ENCODE measurements at places on chromosomes 7 and 10.

- DNase-seq = no peak
Observed at GRCh38 chr10:3053155-3053554, 14.2 kb upstream of the PFKP start.

DNA sequence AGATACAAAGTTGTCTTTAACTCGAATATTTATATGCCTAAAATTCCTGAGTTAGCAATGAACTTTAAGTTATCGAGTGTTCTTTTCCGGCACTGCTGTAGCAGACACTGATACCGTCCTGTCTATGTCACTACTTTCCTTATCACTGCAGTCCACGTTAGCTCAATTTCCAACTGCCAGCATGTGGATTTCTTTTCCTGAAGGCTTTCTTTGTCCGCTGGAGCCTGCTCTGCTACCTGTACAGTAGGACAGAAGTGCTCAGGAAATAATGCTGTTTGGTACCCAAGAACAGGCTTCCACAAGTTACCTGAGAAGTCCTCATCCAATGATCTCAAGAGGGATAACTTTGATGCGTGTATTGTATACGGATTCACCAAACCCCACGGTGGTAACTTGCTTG lies 329.4 kb downstream of the NXPH1 start:
- DNase-seq = no peak

DNA sequence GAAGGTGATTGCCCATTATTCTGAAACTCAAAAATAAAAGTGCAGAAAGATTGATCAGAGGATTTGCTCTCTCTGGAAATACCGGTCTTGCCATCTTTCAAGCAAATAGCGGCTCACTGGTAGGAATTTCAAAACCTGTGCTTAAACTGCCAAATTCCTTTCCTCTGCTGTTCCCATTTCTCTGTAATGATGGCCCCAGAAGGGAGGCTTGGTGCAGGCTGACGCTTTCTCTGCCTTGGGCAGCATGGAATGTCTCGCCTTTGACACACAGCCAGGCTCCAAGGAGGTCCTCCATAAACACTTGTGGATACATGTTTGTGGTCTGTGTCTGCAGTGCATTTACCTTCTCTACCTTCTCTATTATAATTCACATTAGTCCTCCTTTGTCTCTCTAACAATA lies 146.8 kb downstream of the HIBADH start:
- no peak for DNase-seq

- no peak for DNase-seq
Observed at GRCh38 chr10:4647109-4647785, 178.8 kb upstream of the AKR1E2 start.

DNA sequence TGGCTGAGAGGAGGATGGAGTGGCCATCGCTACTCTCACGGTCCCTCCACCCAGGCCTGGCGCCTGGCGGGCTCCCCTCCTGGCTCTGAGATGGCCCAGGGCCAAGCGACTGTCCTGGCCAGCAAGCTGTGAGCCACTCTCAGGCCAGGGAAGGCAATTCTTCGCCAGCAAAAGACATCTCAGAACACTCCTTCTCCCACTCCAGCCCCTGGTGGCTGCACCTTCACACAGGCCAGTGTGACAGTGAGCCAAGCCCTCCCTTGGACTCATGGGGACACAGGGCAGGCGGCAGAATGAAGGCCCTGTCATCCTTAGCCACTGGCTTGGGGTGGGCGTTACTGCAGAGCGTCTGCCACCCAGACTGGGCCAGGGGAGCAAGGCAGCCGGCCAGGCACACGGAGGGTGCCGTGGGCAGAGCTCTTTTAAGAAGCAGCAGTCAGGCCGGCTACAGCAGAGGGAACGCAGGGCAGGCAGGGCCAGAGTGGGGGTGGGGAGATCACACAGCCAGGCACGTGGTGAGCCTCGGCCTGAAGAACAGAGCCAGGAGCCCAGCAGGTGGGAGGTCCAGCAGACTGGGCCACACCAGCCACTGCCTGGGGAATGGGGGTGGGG lies 14.4 kb downstream of the STK32C start:
- DNase-seq = no peak

GRCh38 chr10:680146-680545 lies 9.3 kb downstream of the DIP2C start:
- DNase-seq = no peak

DNA sequence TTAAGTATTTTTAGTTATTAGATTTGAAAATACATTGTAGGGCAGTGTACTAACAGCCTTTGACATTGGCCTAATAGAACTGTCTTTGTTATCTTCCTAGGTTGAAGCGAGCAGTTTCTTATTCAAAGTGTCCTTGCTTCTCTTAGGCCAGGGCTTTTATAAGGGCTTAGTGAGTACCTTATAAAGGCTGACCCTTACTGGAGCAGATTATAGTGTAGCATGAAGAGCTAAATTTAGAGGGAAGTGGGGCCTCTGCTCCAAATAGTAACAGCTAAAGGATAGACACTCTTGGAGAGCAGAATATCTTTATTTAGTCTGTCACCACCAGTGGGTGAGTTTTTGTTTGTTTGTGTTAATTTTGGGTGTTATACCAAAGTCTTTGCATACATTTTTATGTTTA lies 15.9 kb downstream of the BZW2 start:
- DNase-seq = no peak

DNA sequence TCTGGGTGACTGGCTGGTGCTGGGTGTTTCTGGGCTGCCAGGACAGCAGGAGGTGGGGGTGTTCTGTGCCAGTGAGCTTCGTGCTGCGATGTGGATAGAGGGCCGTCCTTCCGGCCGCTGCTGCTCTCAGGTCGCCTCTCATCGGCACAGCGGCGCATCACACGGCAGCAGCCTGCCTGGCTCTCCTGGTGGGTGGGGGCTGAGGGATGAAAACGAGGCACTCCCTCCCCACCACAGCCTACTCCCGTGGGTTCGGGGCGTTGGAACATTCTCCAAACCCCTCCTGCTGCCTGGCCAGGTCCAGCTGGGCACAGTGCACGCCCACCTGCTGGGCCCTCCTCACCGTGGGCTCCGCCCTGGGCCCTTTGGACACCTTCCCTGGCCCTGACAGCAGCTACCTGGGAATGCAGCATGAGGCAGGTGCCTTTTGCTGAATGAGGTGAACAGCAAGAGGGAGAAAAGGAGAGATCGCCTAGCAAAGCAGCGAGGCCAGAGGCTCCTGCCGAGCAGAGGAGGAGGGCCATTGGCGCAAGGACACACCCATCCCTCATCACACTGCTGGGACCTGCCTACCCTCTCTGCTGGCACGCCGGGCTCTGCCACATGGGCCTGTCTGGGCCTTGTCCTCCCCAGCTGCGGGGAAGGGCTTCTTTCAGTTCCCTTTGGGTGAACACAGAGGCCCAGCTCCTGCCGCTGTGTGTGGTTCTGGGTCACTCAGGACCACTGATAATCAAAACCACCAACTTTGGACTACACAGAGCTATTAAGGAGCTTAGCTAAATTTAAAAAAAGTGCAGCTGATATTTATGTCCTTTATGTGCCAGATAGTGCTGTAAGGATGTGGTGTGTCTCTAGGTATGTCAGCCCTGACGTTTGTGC lies 33.4 kb downstream of the INPP5A start:
- no peak for DNase-seq

- DNase-seq = no peak
Observed at GRCh38 chr7:85765698-85766298, 578.9 kb upstream of the SEMA3D start.

- DNase-seq = no peak
Observed at GRCh38 chr10:109247814-109248213, 675.5 kb downstream of the XPNPEP1 start.

- no peak for DNase-seq
Observed at GRCh38 chr10:71817831-71818655, 33.0 kb downstream of the PSAP start.

DNA sequence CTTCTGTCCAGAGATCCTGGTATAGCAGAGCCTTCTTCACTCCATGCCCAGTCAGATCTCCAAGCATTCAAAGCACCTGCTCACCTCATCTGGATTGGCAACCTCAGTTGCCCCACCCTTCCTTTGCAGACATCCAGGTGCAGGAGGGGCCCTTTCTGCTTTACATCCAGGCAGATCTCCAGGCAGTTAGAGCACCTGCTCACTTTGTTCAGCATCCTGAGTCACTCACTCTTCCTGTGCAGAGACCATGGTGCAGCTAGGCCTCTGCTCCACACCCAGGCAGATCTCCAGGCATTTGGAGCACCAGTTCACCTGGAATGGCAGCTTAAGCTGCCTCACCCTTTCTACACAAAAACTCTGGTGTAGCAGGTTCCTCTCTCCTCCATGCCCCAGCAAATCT lies 153.1 kb downstream of the CDK14 start:
- no peak for DNase-seq

DNA sequence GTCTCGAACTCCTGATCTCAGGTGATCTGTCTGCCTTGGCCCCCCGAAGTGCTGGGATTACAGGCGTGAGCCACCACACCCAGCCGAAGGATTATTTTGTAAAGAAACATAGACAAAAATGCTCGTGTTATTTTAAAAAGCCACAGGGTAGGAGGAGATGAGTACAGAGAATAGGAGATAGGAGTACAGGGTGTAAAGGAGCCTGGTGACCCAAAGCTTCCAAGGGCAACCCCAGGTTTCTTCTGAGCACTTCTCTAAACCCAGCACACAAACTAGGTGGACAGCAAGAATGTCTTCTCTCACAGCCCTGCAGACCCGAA lies 54.7 kb downstream of the ZNF467 start:
- DNase-seq = no peak

DNA sequence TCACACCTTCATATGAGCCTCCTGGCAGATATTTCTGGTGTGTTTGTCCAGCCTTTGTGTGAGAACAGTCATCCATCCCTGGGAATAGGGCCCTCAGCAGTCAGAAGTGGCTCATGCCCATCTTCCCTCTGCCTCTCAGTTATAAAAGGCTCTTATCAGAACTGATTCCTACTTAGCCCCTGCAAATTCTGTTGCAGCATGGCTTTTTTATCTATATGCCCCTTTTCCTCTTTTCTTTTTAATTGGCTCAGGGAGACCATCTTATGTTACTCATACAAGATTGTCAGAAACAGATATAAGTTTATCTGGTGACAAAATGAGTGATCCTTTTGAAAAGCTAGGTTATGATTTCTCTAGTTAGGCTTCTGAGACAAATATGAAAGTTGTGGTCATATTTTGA lies 194.1 kb downstream of the CREB5 start:
- no peak for DNase-seq

- DNase-seq = no peak
Observed at GRCh38 chr10:71512312-71512711, 115.6 kb downstream of the CDH23 start.

GRCh38 chr7:30185496-30185895 lies 50.7 kb downstream of the MTURN start:
- no peak for DNase-seq

GRCh38 chr10:52228556-52228955 lies 85.5 kb upstream of the DKK1 start:
- no peak for DNase-seq

GRCh38 chr10:127151981-127152699 lies 44.3 kb downstream of the INSYN2A start:
- DNase-seq = no peak

GRCh38 chr7:171364-171904 lies 20.9 kb upstream of the FAM20C start:
- DNase-seq = no peak

DNA sequence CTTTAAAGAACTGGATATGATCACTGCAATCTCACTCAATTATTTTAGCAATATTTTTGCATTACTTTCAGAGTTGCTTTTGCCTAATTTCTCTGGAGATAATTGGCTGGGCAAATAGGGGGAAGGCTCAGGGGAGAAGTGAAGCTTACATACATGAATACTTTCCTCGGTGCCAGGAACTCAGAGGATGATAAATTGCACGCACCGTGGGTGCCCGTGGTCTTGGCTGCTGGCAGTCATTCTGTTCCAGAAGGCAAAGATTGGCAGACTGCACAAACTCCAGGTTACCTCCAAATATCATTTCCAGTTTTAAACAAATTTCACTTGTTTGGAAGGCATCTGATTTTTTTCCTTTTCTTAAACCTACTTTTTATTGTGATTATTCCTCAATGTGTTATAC lies 197.8 kb upstream of the TMEM72 start:
- DNase-seq = no peak

DNA sequence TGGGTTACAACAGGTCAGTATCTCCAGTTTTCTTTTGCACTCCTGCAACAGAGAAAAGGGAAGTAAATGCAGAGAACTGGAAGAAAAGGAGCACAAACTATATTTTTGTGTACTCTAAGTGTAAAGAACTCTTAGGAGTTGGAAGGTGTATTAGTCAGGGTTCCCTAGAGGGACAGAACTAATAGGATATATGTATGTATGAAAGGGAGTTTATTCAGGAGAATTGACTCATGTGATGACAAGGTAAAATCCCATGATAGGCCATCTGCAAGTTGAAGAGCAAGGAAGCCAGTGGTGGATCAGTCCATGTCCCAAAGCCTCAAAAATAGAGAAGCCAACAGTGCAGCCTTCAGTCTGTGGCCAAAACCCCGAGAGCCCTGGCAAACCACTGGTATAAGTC lies 22.6 kb upstream of the RAB18 start:
- no peak for DNase-seq

DNA sequence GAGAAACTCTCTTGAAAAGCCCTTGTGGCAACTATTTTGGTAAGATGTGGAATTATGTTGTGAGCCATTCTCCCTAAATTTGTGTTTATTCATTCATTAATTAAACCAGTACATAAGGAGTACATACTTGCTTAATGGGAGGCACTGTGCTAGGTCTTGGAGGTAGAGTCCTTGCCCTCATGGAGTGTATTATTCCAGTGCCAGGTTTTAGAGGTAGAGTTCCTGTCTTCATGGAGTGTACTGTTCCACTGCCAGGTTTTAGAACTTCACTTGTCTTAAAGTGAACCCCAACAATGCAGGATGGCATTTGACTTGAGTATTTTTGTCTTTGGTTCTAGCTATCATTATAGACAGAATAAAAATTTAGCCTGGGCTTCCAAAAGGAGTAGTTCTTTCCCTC lies 8.8 kb downstream of the MXI1 start:
- no peak for DNase-seq

DNA sequence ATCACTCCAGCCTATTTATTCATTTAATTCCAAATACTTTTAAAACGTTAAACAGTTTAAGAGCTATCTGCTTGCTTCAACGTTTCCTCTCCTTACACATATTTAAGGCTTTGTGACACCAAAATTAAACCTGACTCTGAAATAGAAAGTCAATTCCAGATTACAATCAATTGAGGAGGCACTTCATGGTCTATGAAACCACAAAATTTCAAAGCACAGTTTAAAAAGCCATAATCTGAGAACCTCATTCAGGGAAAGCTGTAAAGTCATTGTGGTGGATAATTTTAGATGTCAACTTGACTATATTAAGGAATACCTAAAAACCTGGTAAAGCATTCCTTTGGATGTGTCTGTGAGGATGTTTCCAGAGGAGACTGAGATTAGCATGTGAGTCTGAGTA lies 6.2 kb downstream of the SNX13 start:
- DNase-seq = no peak

- DNase-seq = no peak
Observed at GRCh38 chr10:128091636-128092210, 34.5 kb downstream of the MKI67 start.

GRCh38 chr7:80135309-80136104 lies 876 bp downstream of the GNAI1 start:
- DNase-seq = no peak

GRCh38 chr7:472640-472957 lies 47.0 kb downstream of the PDGFA start:
- no peak for DNase-seq

Measured in foreskin melanocyte (primary cell).